PC-3 (cell line): ENCODE measurements at places on chromosomes 5 and 9.

GRCh38 chr9:127107171-127107928 is 15.1 kb downstream of the ANGPTL2 start:
- DNase-seq: no peak

- DNase-seq: no peak
Measured at GRCh38 chr5:171143171-171143570, 165.9 kb upstream of the TLX3 start.

GRCh38 chr9:35552837-35553236 is 52.2 kb upstream of the TESK1 start:
- peak; percentile 20 for DNase-seq

- no peak for DNase-seq
Measured at GRCh38 chr9:99023231-99023630, 79.5 kb downstream of the COL15A1 start.

- no peak for DNase-seq
Measured at GRCh38 chr9:36211510-36211909, 20.8 kb downstream of the CLTA start.

DNA sequence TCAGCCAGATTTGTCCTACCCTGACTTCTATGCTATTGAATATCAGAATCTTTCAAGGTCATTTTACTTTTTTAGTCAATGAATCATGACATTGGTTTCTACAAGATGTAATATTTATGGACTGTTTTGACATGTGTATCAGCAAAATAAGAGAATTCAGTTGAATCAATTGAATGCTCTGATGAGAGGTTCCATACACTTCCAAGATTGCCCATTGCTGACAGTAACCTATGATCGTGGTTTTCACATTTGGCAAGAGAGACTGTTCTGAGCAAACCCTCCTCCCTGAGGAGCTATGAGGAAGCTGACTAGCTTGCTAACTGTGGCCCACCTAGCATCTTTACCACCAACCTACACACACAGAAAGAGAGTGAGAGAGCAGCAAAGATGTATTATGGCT is 56.7 kb upstream of the FST start:
- peak; percentile 40 for DNase-seq

DNA sequence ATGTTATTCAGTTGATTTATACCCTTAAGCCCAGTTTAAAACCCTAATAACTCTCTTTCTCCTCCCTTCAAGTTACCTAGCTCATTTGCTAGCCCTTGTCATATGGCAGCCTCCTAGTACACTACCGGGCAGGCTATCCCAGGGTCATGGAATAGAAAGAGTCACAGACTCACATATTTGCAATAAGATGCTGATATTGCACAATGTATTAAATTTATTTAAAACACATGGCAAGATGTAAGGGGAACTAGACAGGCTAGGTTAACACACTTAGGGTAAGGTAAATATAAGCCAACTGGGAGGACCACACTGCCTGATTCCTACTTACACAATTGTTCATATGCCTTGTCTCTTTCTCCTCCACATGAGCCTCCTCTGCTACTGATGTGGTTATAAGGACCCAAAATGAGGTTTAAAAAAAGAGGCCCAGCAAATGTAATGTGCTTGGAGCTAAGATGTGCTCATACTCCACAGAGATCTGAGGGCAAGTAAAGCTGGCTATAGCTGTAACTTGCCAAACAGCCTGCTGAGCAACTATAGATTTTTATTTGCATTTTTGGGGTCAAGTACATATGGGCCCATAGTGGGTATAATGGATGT is 130.0 kb downstream of the ENC1 start:
- DNase-seq: no peak

- peak; percentile 98 for DNase-seq
Measured at GRCh38 chr5:38468202-38468673, 88.2 kb downstream of the LIFR start.

GRCh38 chr9:111298731-111299598 is 31.1 kb downstream of the OR2K2 start:
- peak; percentile 73 for DNase-seq

GRCh38 chr5:147454996-147455677 is 54.7 kb downstream of the DPYSL3 start:
- no peak for DNase-seq

- DNase-seq: no peak
Measured at GRCh38 chr5:180097926-180098325, 26.4 kb upstream of the RNF130 start.

GRCh38 chr5:108093186-108093585 is 288.7 kb downstream of the FBXL17 start:
- peak; percentile 55 for DNase-seq

DNA sequence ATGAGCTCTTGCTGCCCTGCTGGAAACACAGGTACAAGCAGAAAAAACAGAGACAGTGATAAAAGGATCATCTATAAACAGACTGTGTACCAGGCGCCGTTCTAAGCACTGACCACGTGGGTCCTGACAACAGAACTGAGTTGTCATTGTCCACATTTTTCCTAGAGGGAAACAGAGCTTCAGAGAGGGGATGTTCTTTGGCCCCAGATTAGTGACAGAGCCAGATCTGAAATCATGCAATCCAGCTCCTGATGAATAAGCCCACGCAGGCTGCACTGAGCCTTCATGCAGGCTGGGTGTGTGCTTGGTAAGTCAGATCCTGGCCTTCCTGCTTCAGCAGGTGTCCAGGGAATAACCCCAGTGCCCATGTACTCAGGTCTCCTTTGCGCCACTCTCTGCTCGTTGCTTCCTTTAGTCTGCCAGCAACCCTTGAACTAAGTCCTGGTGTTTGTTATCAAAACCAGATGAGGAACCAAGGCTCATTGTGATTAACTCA is 22.8 kb upstream of the TCF7 start:
- DNase-seq: no peak

DNA sequence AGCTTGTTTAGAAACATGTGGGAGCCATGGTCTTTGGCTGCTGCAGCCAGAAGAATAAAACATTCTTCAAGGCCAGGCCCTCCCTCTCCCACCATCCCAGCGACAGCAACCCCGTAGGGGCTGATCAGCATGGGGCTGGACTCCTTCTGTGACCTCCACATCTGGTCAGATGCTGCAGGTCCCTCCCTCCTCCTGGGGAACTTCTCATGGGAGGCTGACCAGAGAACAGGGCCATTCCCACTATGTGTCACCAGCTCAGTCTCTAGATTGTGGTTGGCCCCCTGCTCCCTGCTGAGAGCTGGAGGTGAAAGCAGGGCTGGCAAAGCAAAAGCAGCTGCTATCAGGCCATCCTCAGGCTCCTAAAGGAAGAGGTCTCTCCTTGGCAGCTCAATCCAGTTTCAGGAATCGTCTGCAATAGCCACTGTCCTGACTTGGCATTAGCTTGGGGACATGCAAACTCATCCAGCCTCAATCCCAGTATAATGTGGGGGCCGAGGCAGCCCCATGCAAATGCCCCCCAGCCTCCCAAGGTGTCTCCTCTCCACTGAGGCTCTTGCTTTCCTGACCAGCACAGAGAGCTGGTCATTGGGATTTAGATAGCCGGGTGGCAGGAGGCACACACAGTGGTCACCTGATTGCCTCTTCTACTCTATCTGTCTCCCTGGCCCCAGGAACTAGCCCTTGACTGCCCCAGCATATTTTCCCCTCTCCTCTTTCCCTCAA is 81.5 kb downstream of the NRG2 start:
- DNase-seq: no peak

GRCh38 chr5:107770051-107770450 is 99.3 kb upstream of the EFNA5 start:
- DNase-seq: no peak

DNA sequence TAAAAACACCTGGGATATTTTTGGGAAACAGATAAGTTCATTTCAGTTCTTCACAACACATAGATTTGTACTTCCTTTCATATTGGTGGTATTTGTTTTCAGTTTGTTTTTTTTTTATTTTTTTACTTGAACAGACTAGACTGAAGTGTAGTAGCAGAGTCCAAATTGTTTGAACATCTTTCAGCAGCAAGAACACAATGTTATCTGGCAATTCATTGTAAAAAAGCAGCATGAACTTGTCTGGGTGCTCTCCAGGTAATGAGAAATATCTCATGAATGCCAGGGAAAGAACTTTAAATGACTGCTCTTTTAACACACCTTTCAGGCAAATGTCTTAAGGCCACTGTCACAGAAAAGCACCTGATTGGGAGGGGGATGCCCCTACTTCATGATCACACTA is 113.4 kb downstream of the ARL15 start:
- no peak for DNase-seq

GRCh38 chr5:142059304-142059940 is 46.6 kb upstream of the GNPDA1 start:
- peak; percentile 48 for DNase-seq

DNA sequence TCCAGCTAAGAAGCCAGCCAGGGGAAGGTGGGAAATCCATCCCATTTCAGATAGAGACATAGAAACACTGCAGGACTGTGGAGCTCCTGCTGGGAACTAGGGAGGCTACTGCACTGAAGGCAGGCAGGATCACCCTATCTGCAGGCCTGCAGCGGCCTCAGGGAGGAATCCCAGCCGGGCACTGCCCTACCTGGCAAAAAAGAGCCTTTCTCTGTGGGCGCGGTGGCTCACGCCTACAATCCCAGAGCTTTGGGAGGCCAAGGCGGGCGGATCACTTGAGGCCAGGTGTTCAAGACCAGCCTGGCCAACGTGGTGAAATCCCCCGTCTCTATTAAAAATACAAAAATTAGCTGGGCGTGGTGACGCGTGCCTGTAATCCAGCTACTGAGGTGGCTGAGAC is 71.4 kb upstream of the PHYKPL start:
- no peak for DNase-seq

DNA sequence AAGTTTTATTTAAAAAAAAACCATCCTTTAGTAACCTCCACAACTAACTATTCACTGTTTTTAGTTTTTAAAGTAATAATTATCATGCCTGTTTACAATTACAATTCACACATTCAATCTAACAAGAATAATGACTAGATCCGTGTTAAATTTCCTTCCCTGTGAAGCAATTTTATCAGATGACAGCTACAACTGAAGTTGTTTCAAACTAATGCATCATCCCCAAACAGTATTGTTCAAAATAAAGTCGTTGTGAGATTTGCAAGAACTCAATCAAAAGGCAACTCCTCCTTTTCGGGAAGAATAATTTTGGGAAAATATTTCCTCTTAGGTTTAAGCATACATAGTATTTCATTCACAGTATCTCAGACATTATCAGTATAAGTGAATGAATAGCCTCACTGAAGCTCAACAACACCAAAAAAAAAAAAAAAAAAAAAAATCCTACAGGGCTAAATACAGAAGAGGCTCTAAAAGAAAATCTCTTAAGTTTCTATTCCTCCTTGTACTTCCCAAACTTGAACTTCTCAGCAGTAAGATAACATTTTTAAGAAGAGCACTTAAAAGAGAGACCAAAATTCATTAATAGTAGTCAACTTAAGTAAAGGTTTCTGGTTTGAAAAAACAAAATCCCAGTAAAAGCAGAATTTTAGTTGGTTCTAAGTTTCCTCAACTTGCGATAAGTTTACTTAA is 9.4 kb downstream of the C9orf72 start:
- no peak for DNase-seq

GRCh38 chr9:90189306-90189705 is 453.3 kb downstream of the DIRAS2 start:
- no peak for DNase-seq

DNA sequence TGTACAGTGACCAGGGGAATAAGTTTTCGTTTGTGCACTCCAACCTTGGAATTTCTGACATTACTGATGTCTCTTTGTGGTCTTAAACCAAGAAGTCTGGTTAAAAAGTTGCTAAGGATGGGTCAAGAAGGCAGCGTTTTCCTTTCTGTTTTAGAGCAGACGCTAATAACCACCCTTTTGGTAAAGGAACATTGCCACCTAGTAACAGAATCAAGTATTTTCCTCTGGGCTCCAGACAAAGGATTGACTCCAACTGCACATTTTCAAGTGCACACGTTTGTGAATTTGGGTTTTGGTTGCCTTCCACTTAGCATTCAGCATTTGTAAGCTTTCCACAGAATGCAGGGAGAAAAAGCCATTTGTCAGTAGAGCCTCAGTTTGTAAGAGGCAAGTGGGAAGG is 22.2 kb upstream of the CEP78 start:
- DNase-seq: peak; percentile 18

DNA sequence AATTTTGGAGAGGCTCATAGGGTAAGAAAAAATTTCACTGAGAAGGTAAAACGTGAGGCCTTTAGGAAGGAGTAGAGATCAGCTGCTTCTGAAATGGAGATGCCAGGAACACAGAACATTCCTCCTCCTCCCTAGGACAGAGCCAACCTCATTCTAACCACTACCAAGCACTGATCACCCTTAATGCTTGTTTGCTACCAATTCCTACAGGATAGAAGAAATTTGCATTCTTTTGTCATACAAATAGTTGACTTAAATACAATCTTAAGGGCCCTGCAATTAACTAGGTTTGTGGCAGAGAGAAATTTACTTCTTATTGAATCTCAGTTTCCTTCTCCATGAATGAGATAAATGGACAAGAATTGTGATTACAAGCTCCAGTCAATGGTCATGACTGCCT is 780.2 kb upstream of the WWC1 start:
- no peak for DNase-seq

- DNase-seq: no peak
Measured at GRCh38 chr9:79268806-79269205, 303.0 kb upstream of the TLE4 start.

- no peak for DNase-seq
Measured at GRCh38 chr5:125575171-125575890, 828.9 kb upstream of the ZNF608 start.

DNA sequence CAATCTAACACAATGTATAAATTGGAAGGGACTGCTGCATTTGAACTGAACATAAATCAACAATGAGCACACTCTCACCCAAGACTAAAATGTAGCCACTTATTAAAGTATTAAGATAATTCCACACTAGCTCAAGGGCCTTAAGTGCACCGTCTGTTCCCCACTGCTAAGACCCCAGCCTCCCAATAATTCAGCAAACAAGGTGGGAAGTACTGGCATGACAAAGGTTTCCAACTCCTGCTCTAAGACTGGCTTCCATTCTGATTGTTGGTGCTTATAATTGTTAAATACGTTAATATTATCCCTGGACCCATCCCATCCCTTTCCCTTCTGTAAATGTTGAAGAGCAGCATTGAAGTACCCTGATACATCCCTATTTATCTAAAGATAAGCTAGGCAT is 636.7 kb downstream of the NR2F1-AS1 start:
- no peak for DNase-seq

- no peak for DNase-seq
Measured at GRCh38 chr5:54476682-54477081, 21.2 kb downstream of the HSPB3 start.

GRCh38 chr9:125121146-125121545 is 22.2 kb downstream of the SCAI start:
- DNase-seq: peak; percentile 38

- no peak for DNase-seq
Measured at GRCh38 chr5:55538661-55539060, 3.9 kb upstream of the PLPP1 start.

DNA sequence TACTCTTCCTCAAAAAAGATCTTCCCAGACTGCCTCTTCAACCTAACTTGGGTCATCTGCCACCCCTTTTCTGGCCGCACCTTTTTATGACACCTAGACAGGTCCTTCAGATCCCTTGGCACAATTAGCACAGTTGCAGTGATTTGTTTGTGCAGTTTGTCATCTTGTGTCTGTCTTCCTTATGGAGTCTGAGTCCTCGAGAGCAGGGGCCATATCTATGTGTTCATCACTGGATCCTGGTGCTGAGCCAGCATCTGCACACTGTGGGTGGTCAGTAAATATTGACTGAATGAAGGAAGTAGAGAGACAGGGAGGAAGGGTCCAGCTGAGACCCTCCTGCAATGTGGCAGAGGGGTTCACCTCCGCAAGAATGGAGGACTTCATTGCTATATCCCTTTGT is 14.4 kb downstream of the ERGIC1 start:
- no peak for DNase-seq
